ENCODE measurements at places on chromosomes 3 and 15.

DNA sequence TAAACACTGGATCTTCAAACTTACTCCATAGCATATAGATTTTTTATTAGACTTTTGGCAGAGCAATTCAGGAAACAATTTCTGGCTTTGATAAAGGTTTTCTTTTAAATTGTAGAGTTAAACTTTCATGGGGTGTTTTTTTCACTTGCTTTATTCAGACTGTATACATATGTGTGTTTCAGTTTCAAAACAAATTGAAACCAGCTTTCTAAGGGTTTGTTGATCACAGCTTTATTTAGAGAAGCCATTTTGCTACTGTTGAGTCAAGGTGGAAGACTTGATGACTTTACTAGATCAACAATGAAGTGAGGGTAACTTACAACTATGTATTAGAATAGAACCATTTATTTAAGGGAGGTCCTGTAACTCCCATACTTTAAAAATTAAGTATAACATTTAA, 6.2 kb downstream of the UBE2E1 start:
- DNase-seq: no peak

DNA sequence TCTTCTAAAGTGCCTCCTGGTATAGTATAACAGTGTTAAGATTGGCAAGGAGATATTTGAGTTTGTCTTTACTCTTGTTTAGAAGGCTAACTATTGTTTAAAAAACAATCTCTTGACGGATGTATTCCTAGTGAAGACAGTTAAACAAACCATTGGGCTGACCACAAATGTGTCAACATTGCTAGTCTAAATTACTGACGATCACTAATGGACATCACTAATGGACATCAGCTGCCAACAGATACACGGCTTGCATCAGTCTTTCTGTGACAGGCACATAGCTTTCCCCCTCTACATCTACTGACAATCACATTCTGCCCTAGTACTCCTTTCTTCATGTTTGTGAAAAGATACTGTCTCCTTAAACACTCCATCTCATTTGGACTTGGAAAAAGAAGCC, 57.1 kb upstream of the ETV5 start:
- peak; percentile 30 for DNase-seq

- DNase-seq: no peak
These were observed 321.8 kb downstream of the FEZF2 start for GRCh38 chr3:62051506-62051905.

- no peak for DNase-seq
These were observed 8.4 kb upstream of the RTP1 start for GRCh38 chr3:187188931-187189330.

DNA sequence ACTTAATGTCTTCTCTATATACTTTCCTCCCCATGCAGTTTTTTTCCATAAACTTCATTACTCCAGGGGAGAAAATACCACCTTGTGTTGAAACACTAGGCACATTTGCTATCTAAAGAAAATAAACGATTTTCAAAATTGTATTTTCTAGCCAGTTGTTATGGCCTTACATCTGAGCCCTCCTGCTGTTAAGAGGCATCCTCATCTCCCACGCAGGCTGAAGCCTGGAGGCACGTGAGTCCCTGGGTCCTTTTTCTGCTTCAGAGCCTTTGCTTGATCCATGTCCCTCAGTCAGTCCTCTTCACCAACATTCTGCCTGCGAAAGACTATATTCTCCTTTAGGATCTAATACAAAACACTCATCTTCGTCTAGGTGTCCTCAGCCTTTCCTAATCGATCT, 479.6 kb upstream of the ZNF717 start:
- DNase-seq: no peak

GRCh38 chr3:38689346-38689745, 39.9 kb upstream of the SCN5A start:
- no peak for DNase-seq

DNA sequence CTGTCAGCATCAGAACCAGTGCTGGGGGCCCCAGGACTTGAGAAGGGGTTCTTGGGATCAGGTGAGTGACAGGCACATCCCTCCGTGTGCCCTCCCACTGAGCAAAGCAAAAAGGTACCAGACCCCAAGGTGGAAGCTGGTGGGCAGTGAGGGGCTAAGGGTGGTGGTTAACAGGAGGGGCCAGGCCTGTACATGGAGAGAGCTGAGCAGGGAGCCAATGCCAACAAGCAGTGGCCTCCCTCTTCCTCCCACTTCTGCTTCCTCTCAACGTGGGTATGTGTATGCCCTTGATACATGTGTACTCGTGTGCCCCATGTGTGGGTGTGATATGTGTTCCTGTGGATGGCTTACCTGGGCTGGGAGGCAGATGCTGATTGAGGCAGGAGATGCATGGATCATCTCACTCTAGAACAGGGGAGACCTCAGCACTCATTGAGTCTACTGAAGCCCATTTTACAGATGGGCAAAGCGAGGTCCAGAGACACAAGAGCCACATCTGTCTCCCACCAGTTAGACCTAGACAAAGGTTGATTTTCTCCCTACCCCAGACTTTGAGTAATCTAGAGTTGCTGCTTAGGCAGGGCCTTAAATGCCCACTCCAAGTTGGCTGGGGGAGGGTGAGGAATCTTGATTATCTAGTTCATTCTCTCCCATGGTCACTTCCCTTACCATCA, 945 bp downstream of the VIPR1 start:
- DNase-seq: no peak

GRCh38 chr3:196055683-196056270, 26.1 kb downstream of the TFRC start:
- DNase-seq: no peak

- DNase-seq: no peak
These were observed 61.0 kb downstream of the TMEM44 start for GRCh38 chr3:194572143-194572789.

DNA sequence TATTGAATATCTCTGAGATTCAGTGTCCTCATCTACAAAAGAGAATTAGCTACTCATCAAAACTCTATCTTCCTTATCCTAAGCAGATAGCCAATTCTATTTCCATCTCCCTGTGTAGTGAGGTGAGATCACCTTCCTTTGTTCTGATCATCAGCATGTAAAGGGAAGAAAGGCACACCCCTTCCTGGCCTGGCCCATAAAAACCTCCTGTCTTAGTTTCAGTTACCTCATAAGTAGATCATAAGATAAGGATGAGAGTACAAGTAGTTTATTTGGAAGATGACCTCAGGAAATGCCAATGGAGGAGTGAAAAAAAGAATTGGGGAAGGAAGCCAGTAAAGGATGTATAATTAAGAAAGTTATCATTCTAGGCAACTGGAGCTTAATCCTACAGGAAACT, 114.5 kb upstream of the GADL1 start:
- no peak for DNase-seq

DNA sequence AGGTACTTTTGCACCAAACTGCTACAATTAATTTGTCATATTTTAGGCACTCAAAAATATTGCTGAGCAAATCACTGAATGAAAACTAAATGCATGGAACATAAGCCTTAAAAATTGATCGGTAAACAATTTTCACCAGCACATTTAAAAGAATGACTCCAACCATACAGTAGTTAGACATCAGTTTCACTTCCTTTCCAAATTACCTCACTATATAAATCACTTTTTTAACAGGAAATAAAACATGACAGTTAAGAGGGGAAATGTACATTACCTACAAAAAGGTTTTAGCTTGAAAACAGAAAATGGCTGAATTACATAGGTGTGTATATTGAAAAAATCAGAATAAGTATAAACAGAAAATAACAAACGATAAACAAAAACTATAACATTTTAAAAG, 108.4 kb downstream of the SERPINI1 start:
- DNase-seq: no peak

GRCh38 chr3:107986505-107986904, 104.3 kb downstream of the CD47 start:
- no peak for DNase-seq

DNA sequence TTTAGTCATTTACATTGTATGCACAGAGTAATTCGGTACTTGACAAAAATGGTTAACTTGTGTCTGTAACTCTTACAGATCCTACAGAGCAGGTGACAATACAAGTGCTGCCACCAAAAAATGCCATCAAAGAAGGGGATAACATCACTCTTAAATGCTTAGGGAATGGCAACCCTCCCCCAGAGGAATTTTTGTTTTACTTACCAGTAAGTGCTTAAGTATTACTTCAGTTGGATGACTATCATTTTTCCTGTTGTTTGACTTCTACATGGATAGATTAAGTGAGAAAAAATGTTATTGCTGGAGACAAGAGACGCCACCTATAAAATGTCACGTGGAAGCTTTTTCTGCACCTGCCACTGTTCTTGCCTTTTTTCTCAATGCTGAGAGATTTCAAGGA, 173.2 kb downstream of the ALCAM start:
- no peak for DNase-seq

GRCh38 chr3:84974347-84974746, 15.6 kb downstream of the CADM2 start:
- DNase-seq: no peak

- no peak for DNase-seq
These were observed 31.7 kb downstream of the PLSCR4 start for GRCh38 chr3:146218880-146219866.

DNA sequence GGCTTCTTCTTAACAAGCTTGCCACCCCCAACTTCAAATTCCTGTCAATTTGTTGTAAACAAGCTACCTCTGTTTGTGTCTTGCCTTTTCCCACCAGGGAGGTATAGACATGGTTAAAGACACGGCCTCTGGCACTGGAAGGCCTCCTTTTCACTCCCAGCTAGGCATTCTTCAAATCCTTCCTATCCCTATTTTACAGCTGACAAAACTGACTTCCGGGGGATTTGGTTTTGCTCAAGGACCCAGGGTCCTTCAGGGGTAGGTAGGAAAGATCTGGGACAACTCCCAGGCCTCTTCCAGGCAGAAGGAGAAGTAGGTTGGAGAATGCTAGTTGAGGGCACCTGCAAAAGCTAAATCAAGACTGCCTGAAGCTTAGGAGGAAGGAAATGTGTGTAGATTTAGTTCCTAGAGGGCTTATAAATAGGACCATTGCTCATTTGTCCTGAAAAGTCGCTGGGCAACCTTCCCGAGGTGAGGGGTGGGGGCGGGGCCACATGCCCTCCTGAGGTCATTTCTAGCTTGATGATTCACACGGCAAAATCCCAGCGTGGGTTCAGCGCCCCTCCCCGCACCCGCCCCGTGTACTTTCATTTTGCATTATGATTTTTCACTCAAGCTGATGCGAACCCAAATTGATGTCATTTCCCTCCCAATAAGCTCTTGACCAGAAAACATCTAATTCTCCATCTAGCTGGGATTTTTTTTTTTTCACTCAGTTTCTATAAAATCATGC, 365.5 kb downstream of the SHQ1 start:
- peak; percentile 1 for DNase-seq

DNA sequence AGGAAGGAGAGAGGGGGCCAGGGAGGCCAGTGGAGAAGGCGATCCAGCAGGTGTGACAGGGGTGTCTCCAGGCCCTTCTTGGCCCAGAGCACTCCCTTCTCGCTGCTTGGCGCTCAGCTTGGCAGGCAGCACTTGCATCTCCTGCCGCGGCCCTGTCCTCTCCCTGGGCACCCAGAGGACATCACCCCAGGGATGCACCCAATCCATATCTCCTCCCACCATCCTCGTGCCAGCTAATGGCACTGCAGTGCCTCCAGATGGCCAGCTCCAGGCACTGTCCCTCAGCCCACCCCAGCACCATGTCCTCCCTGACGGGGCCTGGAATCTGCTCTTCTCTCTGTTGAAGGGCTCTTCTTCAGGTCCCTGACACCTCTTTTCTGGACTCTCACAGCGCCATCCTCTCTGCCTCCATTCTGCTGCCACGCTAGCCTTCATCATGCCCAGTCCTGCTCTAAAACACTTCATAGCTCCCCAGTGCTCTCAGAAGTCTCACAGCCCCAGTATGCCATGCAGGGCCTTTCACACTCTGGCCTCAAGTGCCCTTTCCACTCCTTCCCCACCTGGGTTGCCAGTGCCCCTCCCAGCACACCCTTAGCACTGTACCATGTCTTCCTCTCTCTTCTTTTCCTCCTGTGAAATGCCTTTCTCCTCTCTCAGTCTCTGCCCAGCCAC, 106.8 kb upstream of the SLC6A11 start:
- peak; percentile 12 for DNase-seq

GRCh38 chr3:189419038-189419437, 212.2 kb upstream of the TP63 start:
- DNase-seq: peak; percentile 21

GRCh38 chr15:67134871-67135492, 69.6 kb downstream of the SMAD3 start:
- no peak for DNase-seq

DNA sequence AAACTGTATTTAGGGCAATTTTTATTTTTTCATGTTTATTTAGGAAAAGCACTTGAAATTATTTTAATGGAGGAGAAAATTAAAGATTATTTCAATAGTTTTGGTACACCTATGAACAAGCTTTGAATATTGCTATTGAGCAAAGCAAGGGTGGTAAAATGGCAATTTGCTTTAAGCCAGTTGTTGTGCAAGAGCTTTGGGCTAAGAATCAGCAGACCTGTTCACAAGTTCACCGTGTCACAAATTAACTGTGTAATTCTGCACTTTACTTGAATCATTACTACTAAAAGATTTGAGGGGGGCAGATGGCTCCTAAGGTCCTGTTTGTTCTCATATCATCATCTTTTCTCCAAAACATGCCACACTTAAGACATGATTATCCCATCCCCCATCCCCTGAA, 238.9 kb upstream of the GBE1 start:
- DNase-seq: no peak

DNA sequence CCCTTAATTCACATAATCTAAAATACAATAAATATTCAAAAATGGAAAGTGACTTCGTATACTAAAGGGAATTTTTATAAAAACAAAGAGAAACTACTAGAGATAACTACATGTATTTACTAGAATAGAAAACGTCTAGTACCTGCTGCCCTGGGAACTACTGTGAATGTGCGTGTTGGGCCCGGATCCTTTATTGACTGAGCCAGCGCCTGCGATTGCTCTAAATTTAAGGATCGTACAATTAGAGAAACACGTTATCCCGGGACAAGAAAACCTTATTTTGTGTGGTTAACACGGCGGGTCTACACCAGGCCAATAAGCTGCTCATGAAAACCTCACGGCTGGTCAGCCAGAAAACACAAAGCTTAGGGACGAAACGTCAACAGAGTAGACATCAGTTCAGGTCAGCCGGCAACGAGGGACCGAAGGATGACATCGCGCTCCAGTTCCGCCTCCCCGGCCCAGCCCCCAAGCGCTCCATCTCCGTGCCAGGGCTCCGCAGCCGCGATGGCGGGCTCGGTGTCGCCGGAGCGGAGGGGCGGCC, 555 bp downstream of the TM2D3 start:
- DNase-seq: no peak

DNA sequence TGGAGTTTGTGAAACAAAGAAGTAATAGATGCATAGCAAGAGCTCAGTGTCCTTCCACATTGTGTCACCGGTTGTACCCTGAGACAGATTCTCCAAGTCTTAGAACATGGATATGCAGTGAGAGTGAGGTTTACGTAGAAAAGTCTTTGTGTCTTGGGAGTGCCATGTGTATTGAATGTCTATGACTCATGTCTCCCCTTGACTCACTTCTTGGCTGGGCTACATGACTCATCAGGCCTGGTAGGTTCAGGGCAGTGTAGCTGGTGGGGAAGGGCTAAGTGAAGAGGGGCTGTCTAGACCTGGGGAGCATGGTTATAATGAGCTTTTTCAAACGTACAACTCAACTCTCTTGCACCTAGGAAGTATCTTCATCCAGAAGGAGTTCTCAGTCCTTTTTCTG, 167.4 kb downstream of the GAP43 start:
- no peak for DNase-seq

Data from NCI-H2029 treated with DMSO at 0.1 percent for 48 hours (cell line).